ENCODE measurements at places on chromosomes 2 and 18. TPM values are rescaled to one million over a fixed set of nuclear protein-coding genes. Genes with fewer than 3 reads are reported as not detected.

ZC3H15 gene
- total RNA-seq = 55.4 TPM

SLC5A6 gene
- 66.7 TPM for total RNA-seq

HOXD8 gene
- total RNA-seq = not detected

RFX8 gene
- not detected for total RNA-seq

TRIM43 gene
- not detected for total RNA-seq

C1QL2 gene
- total RNA-seq = 0.14 TPM

AP1S3 gene
- 11.5 TPM for total RNA-seq

AQP4 gene
- 1.7 TPM for total RNA-seq

ADAM23 gene
- 19.9 TPM for total RNA-seq

MDH1B gene
- 2.8 TPM for total RNA-seq

GALNT13 gene
- 8.3 TPM for total RNA-seq

STPG4 gene
- 0.33 TPM for total RNA-seq

VIT gene
- not detected for total RNA-seq

LHCGR gene
- total RNA-seq = not detected

MBD5 gene
- 65.6 TPM for total RNA-seq

Data from progenitor cell of endocrine pancreas (in vitro differentiated cells).